ENCODE measurements at places on chromosomes 5 and 9.

GRCh38 chr5:50647726-50648125 is 18.7 kb upstream of the PARP8 start:
- DNase-seq: no peak

DNA sequence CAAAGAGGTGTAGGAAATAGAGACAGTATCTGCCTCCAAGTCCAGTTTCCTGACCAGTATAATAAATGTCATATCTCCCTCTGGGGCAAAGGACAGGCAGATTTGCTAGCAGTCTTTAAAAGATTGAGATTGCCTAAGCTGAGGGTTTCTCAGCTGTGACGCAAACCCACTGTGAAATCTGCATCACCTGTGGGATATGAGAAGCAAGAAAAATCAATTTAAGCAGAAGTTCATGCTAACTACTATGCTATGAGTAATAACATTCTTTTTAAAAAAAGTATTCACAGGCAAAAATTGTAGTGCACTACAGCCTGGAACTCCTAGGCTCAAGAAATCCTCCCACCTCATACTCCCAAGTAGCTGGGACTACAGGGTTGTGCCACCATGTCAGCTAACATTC is 168.1 kb upstream of the POC5 start:
- DNase-seq: no peak

- DNase-seq: no peak
These were observed 4.2 kb downstream of the SERINC5 start for GRCh38 chr5:80251636-80252035.

- DNase-seq: no peak
These were observed 105.6 kb upstream of the TXNDC8 start for GRCh38 chr9:110443146-110443865.

GRCh38 chr5:91941588-91941987 is 558.5 kb upstream of the ARRDC3 start:
- DNase-seq: no peak

DNA sequence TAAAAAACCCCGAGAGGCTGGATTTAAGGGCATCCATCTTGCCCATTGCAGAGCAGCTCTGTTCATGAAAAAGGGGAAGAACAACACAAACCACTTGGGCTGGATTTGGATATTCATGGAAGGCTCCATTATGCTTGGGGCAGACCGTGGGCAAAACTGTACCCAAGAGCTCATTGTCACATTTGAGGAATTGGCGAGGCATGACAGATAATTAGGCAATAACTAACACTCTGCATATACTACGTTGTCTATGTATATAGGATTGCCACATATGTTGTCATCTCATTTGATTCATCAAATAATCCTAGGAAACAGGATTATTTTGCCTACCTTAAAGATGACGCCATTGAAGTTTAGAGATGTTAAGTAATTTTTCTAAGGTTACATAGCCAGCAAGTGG is 255.4 kb downstream of the SMARCA2 start:
- no peak for DNase-seq

GRCh38 chr9:74803376-74804017 is 84.2 kb downstream of the TRPM6 start:
- DNase-seq: no peak

GRCh38 chr5:10173716-10174115 is 76.0 kb downstream of the ATPSCKMT start:
- DNase-seq: no peak

DNA sequence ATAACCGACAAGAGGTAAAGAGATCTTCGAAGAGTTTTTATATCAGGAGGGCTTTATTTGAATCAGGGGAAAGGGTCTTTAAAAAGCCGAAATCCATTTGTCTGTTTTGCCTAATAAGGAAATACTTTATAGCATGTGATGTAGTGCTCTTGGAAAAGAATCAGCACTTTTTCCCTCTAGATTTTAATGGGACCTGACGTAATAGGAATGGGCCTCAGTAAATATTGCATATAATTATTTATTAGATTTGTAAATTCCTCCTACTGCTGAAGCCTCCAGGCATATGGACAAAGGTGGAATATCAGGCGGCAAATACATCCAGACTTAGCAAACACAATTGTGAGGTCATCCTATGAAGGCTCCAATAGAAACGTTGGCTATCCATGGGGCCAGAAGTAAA is 50.9 kb downstream of the ACTBL2 start:
- no peak for DNase-seq

GRCh38 chr9:121640491-121641223 is 10.8 kb upstream of the DAB2IP start:
- no peak for DNase-seq

GRCh38 chr5:153964880-153965645 is 73.6 kb downstream of the FAM114A2 start:
- no peak for DNase-seq

- DNase-seq: no peak
These were observed 7.3 kb downstream of the CEP72 start for GRCh38 chr5:619444-619843.

DNA sequence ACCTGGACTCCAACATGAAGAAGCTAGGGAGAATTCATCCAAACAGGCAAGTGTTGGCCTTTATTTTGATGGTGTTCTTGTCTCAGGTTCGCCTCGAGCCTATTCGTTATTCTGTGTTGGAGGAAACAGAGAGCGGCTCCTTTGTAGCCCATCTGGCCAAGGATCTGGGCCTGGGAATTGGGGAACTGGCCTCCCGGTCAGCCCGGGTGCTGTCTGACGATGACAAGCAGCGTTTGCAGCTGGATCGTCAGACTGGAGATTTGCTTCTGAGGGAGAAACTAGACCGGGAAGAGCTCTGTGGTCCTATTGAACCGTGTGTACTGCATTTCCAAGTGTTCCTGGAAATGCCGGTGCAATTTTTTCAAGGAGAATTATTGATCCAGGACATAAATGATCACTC is 367 bp downstream of the PCDHB4 start:
- no peak for DNase-seq

Measured in T-cell (primary cell).